Large intestine (tissue), 12 donors: ENCODE measurements at places on chromosomes 3 and 15. TPM values are rescaled to one million over a fixed set of nuclear protein-coding genes. Genes with fewer than 3 reads are reported as not detected.

GRCh38 chr15:69038508-69038907, 24.0 kb downstream of the NOX5 start:
- no peak for DNase-seq

- no peak for DNase-seq
Observed at GRCh38 chr3:150870406-150870805, 34.8 kb downstream of the MINDY4B start.

Gene AP3B2
- polyA plus RNA-seq, result 10.2 TPM

Gene RBP2
- 2,966 TPM for polyA plus RNA-seq

DNA sequence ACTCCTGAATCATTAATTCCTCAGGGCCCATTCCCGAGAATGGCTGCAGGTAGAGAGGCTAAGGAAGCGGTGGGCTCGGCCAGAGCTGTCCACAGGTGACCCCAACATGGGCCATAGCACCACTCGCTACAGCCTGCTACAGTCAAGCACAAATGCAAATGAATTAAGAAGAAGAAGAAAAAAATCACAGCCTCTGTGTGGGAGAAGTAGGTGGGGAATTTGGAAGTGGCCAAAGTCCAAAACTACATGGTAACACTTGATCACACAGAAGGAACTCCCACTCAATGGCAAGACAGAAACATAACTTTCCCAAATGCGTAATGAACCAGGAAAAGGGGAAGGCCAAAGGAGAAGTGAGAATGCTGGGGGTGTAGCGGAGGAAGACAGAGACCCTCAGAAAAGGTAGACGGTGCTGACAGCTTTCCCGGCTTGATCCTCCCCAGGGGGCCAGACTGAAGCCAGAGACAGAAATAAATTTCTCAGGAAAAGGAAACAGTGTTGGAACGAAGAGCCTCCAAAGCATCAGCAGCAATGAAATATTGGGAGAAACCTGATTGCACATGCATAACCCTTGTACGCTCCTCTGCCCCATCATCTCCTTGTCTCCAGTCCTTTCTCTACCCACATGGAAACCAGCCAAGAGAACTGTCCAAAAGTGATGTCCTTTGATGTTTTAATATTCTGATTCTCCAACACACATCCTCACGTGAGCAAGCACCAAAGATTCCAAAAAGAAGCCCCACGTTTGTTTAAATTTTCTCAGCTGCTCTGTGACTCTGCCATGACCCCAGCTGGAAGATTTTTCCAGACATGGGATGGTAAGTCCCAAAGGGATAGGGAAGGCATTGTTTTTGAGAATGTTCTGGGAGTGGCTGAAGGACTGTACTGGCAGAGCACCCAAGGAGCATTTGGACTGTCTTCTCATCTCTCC, 107.6 kb downstream of the OXNAD1 start:
- DNase-seq, result no peak

DNA sequence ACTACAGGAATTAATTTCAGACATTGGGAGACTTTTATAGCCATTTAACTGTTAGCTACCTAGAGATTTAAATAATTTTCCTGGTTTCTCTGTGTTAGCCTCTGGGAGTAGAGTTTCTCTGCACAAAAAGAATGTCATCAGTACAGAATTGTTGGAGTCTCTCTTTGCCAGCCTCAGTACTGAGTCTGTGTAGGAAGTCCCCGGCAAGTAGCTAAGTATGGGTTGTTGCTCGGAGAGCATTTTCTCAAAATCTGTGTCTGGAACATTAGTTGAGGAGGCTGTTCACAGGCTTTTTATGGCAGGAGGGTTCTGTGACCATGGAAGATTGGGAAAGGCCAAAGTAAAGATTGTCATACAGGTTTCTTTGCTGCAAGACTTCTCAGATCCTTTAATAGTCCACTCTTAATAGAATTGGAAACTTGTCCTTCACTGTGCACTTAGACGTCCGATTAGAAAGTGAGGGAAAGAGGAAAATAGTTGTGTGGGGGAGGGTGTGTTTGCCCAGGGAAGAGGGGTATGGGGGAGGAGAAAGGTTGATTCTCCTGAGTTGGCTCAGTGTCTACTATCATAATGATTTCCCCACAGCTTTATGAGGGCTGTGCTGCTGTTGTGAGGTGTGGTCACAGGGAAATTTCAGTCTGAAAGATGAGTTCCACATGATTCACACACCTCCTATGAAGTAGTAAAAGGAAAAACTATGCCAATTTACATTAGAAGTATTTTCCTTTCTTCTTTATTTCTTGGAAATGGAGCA, 207.1 kb downstream of the PTPRG start:
- DNase-seq, result peak; percentile 47

GRCh38 chr3:194072097-194072428, 63.9 kb upstream of the HES1 start:
- no peak for DNase-seq

DNA sequence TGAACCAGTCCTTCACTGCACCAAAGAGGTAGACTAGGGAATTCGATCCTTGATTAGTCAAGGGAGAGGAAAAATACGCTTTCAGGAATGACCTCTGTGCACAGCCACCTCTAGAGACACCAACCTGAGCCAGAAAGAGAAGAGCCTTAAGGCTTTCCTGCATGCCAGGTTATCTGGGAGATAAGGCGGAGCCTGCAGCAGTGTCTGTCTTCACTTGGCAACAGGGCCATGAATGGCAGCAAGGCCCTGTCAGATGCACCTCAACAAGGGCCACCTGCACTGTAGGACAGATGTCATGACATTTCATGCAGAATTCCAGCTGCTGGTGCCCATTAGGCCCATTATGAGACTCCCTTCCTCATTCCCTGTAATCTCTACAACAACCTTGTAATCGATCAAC, 88.1 kb downstream of the MEX3B start:
- DNase-seq, result no peak

DNA sequence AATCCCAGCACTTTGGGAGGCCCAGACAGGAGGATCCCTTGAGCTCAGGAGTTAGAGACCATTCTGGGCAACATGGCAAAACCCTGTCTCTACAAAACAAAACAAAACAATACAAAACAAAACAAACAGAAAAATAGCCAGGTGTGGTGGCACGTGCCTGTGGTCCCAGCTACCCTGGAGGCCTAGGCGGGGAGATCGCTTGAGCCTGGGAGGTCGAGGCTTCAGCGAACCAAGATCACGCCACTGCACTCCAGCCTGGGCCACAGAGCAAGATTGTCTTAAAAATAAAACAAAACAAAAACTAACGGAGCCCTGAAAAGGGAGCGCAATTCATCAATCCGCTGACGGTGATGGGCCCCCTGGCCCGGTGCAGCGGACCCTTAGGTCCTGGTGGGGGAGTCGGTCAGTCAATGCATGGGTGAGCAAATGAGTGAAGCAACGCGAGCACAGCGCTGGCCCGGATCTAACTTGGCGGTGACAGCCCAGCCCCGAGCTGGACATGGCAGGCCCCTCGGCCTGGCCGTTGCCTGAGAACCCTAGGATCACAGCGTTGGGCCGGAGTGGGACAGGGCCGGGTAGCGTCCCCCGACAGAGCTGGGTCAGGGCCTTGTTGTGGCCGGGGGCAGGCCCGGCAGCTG, 52.4 kb upstream of the BLM start:
- DNase-seq, result no peak

GRCh38 chr3:139506766-139507165, 30.4 kb upstream of the RBP2 start:
- peak; percentile 30 for DNase-seq

DNA sequence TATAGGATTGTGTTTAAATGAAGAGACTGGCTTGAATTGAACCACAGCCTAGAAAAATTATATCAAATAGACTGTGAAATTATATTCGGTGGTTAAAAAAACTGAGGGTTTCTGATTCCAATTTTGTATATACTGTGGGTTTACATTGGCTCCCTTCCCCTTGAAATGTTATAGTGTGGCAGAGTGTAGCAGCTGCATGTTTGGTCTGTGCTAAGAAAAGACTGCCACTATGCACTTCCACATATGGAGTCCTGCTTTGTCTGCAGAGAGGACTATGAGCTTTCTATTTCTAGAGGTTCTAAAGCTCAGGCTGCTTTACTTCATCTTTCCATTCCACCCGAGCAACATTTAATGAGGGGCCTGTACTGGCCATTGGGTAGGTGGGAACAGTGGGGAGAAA, 112.3 kb downstream of the P3H2 start:
- DNase-seq, result no peak

- DNase-seq, result no peak
Observed at GRCh38 chr3:64837986-64838735, 150.4 kb upstream of the ADAMTS9 start.

- no peak for DNase-seq
Observed at GRCh38 chr3:114400371-114400770, 106.5 kb downstream of the TIGIT start.

- no peak for DNase-seq
Observed at GRCh38 chr3:116254541-116254940, 190.7 kb downstream of the LSAMP start.

GRCh38 chr15:56969265-56969895, 50.9 kb downstream of the TCF12 start:
- DNase-seq, result peak; percentile 58
